ENCODE measurements at places on chromosomes 2 and 18. TPM values are rescaled to one million over a fixed set of nuclear protein-coding genes. Genes with fewer than 3 reads are reported as not detected.
A peak's percentile ranks its signal among the peaks of the same experiment; 100 is the strongest.

REEP1 gene
- total RNA-seq = 0.36 TPM

KCNS3 gene
- 2.7 TPM for total RNA-seq

GRCh38 chr18:21331065-21331464, 89.0 kb downstream of the GREB1L start:
- DNase-seq = no peak

INPP5D gene
- under 0.01 TPM for total RNA-seq

DNA sequence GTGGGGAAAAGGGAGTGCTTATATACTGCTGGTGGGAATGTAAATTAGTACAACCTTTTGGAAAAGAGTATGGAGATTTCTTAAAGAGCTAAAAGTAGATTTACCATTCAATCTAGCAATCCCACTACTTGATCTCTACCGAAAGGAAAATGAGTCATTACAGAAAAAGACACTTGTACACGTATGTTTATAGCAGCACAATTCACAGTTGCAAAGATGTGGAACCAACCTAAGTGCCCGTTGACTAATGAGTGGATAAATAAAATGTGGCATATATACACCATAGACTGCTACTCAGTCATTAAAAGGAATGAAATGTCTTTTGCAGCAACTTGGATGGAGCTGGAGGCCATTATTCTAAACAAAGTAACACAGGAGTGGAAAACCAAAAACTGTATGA, 29.5 kb downstream of the FLACC1 start:
- DNase-seq = no peak

PCARE gene
- not detected for total RNA-seq

DNA sequence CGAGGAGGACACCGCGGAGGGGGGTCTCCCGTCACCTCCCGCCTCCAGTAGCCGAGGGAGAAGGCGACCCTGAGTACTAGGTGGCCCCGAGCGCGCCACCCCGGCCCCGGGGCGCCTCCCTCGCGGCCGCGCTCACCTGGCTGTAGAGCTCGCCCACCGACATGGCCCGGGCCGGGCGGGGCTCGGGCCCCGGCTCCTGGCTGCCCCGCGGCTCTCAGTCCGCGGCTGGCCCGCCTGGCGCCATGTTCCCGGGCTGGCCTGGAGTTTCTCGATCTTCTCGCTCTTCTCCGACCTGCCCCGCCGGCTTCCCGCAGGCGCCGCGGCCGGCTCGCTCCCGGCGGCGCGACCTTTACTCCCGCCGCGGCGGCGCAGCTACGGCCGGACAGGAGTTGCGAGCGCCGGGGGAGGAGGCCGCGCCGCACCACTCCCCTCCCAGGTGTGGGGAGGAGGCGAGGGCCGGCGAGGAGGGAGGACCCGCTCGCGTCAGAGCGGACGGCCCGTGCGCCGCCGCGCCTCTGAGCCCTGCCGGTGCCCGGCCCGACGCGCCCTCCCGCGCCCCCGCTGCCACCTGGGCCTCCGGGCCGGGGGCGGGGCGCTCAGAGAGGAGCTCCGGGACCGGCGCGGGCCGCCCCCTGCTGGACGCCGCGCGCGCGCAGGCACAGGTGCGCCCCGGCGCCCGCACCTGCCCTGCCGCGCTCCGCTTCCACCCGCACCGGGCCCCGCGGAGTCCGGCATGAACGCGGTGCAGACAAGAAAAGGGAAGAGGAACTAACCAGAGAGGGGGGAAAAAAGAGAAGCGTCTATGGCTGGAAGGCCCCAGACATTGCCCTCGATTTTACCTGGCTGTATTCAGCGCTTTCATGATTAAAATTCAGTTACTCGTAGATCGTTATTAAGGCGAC, at the start of gene MYO5B:
Gene MYO5B (minus strand): TSS at position 517 of the 902 bp plus-strand sequence. CDS start 354 bp downstream, at position 163.
- DNase-seq = peak; percentile 76
